ENCODE measurements at places on chromosomes 7 and 10.
A peak's percentile ranks its signal among the peaks of the same experiment; 100 is the strongest.

DNA sequence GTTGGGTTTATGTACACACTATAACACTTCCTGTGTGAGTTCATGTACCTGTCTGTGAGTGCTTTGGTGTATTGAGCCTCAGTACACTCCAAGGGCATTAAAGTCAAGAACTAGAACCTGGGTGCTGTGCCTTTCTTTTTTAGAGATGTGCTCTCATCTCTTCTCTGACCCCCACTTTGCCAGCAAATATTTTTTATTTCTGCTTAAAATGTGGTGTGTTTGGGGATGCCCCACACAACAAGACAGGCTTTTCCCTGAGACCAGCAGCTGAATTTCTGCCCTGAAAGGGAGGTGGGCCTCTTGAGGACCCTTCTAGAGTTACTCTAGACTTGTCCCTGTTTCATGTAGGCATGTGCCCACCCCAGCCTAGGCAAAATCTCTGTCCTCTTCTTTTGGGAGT, 14.3 kb downstream of the KCTD7 start:
- DNase-seq, result no peak

DNA sequence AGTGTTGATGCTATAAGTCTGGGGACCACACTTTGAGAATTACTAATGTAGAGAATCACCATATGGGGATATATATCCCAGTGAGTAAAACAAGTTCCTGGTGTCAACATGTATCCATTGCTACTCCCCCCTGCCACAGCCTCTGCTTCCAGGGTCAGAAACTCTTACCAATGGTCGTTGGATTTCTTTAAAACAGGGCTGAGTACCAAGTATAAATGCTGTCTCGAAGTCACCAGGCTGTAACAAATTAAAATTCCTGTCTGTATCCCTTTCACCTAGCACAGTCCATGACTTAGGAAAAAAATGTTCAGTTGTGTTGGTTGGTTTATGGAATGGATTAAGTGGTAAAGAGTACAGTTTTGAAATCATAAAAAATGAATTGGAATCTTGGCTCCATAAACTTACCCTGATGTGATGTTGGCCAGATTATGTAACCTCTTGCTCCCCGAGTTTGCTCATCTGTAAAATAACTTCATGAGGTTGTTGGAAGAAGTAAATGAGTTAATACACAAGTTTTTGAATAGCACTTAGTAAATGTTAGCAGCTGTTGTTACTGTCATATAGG, 364.0 kb upstream of the LRGUK start:
- no peak for DNase-seq

GRCh38 chr10:26215935-26216584, 514 bp upstream of the GAD2 start:
- DNase-seq, result peak; percentile 2

DNA sequence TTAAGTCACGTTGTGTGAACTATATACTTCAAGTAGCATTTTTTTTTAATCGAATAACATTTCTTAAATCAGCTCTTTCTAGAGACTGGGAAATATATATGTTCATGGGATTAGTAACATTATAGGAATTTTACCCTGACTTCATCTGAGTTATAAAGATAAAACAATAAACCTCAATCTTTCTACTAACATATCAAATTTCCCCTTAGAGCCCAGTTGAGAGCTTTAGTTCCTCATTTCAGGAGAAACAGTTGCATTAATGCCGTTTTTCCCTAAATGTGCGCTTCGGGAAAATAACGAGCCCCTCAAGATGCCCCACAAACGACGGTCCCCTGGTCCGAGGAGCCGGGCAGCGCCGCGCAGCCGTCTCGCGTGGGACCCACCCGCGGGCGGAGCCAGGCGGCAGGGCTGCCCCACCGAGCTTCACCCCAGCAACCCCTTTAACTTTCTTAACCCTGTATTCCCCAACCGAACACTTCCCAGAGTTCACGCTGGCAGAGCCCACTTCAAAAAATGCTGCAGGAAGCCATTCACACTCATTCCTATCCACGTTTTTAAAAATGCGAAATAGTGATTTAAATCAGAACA, 152.5 kb upstream of the YAE1 start:
- no peak for DNase-seq

GRCh38 chr10:6237199-6237530, 34.4 kb downstream of the PFKFB3 start:
- DNase-seq, result no peak

GRCh38 chr7:98685541-98685940, 68.5 kb downstream of the NPTX2 start:
- DNase-seq, result no peak

DNA sequence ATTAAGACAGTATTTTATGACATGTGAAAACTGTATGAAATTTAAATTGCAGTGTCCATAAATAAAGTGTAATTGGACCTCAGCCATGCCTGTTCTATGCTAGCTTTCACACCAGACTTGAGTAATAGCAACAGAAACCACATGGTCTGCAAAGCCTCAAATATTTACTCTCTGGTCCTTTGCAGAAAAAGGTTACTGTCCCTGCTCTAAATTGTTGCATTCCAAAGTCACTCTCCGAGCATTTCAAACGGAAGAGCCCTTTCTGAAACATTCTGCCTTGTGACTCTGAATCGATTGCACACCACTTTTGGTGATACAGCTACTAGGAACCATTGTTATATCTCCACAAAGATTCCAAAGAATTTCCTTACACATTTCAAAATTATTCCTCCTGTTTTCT, 81.0 kb upstream of the STK17A start:
- DNase-seq, result peak; percentile 14

- no peak for DNase-seq
Measured at GRCh38 chr7:16921644-16922257, 40.0 kb upstream of the AGR3 start.

DNA sequence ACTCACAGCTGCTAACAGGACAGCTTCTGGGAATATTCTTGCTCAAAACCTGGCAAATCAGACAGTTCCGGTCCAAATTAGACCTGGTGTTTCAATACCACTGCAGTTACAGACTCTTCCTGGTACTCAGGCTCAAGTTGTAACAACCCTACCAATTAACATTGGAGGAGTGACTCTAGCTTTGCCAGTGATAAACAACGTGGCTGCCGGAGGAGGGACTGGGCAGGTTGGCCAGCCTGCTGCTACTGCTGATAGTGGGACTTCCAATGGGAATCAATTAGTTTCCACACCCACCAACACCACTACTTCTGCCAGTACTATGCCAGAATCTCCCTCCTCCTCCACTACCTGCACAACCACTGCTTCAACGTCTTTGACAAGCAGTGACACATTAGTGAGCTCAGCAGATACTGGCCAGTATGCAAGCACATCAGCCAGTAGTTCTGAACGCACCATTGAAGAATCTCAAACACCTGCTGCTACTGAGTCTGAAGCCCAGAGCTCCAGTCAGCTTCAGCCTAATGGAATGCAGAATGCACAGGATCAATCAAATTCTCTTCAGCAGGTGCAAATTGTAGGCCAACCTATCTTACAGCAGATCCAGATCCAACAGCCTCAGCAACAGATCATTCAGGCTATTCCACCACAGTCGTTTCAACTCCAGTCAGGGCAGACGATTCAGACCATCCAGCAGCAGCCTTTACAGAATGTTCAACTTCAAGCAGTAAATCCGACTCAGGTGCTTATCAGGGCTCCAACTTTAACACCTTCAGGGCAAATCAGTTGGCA, 2.1 kb downstream of the SP4 start:
- no peak for DNase-seq

DNA sequence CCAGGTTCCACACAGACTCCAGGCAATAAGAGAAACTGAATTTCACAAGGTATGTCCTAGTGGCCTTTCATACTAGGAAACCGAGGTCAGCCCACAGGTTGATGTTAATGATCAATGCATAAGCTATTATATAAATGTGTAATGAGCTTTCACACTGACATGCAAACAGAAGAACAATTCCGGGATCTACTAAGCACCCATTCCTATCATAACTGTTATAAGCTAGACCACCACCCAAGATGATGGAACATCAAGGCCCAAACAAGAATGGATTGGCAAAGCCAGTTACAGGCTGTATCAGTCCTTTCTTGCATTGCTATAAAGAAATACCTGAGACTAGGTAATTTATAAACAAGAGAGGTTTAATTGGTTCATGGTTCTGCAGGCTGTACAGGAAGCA, 15.2 kb downstream of the SORBS1 start:
- DNase-seq, result no peak

DNA sequence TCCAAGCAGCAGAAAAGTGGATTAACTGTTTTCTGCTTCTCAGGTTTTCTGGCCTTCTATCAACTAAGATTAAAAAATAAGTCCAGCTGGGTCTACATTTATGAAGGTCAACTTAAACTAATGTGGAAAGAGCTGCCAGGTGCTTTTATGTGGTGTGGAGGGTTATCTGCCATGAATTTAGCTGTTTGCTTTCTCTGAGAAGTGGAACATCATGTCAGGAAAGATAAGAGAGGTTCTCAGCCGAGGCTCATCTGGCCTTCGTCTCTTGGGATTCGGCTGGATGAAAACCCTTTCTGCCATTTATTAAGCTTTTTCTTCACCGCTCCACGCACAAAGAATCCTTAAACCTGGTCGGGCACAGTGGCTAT, 5.5 kb downstream of the PTPRN2 start:
- no peak for DNase-seq

GRCh38 chr10:43205681-43206390, 61.0 kb downstream of the RASGEF1A start:
- no peak for DNase-seq

- no peak for DNase-seq
Measured at GRCh38 chr10:48765527-48765926, 80.9 kb downstream of the WDFY4 start.

GRCh38 chr10:69460576-69461242, 9.4 kb downstream of the TSPAN15 start:
- no peak for DNase-seq
